ENCODE measurements at places on chromosomes 4 and X.
A peak's percentile ranks its signal among the peaks of the same experiment; 100 is the strongest.

GRCh38 chrX:24158881-24159280 lies 9.4 kb downstream of the ZFX start:
- DNase-seq, result no peak

DNA sequence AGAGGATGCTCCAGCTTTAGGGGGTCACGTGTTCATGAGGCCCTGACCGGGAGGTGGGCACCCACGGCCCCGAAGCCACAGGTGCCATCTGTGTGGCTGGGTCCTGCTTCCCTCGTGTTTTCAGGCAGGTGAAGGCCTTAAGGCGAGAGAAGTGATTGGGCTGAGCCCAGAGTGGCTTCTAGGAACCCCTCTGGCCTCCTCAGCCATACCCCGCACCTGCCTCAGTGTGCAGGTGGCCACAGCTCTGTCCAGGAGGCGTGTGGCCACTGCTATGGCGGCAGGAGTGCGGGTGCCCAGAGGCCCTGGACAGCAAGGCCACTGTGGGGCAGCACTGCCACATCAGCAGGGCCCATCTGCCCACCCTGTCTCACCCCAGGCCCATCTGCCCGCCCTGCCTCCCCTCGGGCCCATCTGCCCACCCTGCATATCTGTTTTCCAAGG lies 25.0 kb downstream of the NKX1-1 start:
- DNase-seq, result no peak

GRCh38 chrX:53716328-53717088 lies 30.0 kb upstream of the HUWE1 start:
- no peak for DNase-seq

DNA sequence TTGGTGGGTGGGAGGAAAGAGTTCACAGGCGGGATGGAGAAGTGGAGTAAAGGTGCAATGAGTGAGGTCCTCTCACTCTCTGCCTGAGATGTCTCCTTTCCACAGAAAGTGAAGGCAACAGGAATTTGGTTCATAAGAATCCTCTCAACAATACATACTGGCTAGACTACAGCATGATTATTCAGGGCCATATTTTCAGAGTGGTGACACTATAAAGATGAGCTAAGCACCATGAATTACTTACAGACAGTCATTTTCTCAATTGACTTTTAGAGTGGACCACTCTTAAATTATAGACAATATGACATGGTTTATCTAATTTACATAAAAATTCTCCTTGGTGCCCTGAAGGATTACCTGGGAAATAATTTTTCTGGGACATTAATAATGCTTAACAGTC lies 286.1 kb upstream of the MAD2L1 start:
- DNase-seq, result no peak

- DNase-seq, result peak; percentile 65
Observed at GRCh38 chrX:67544281-67545035, 637 bp downstream of the AR start.

DNA sequence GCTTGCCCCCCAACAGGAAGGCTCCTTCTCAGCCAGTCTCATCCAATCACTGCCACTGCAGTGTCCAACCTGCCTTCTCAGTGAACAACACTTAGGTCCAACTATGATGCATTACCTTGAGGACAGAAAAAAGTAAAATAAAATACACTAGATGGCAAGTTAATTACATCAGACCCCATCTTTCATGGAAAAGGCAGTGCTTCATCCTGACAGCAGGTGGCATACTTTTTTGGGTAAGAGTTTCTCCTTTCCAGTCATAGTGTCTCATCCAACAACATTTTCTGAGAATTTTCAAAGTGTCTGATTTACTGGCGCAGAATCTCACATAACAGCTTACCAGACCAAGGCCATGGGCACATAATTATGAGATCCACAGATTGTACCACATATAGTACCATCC lies 1742.8 kb downstream of the PCDH7 start:
- no peak for DNase-seq

GRCh38 chr4:8910100-8910821 lies 38.6 kb upstream of the HMX1 start:
- DNase-seq, result no peak

- peak; percentile 88 for DNase-seq
Observed at GRCh38 chr4:185115827-185116232, 27.2 kb upstream of the SLC25A4 start.

- no peak for DNase-seq
Observed at GRCh38 chr4:76960014-76960413, 10.5 kb downstream of the SEPTIN11 start.

DNA sequence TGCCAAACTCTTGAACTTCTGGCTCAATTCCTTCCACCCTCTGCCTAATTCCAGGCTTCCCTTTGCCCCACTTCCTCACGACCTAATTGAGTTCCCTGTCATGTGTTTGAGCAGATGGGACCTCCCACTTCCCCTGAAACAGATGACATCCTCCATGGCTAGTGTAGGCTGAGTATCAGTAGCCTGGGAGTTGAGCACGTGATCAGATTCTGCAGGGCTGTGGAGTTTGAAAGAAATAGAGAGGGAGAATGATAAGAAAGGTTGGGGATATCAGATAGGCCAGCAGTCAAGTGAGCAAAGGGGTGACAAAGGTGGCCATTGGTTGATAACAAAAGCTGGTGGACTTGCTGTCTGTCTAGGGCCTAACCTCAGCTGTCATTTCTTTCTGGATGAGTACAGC lies 18.8 kb upstream of the NWD2 start:
- no peak for DNase-seq

DNA sequence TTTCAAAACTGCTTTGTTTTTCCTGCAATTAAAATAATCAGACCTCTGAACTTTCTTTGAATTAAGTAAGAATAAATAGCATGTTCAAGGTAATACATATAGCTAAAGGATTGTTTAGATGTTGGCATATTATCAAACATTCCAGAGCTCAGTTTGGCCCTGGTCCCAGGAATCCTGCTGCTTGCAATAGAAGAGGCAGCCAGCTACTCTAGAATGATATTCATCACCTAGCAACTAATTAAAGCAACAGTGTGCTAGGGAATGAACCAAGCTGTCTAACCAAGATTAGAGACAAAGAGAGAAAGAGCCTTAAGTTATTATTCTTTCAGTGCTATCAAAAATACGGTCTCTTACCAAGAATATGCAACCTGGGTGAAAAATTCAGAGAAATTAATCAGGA lies 460.9 kb downstream of the GABRG1 start:
- DNase-seq, result peak; percentile 67

- DNase-seq, result no peak
Observed at GRCh38 chr4:156953951-156954350, 17.6 kb downstream of the PDGFC start.

Data from SJCRH30 (cell line).